ENCODE measurements at places on chromosomes 13 and 19.

DNA sequence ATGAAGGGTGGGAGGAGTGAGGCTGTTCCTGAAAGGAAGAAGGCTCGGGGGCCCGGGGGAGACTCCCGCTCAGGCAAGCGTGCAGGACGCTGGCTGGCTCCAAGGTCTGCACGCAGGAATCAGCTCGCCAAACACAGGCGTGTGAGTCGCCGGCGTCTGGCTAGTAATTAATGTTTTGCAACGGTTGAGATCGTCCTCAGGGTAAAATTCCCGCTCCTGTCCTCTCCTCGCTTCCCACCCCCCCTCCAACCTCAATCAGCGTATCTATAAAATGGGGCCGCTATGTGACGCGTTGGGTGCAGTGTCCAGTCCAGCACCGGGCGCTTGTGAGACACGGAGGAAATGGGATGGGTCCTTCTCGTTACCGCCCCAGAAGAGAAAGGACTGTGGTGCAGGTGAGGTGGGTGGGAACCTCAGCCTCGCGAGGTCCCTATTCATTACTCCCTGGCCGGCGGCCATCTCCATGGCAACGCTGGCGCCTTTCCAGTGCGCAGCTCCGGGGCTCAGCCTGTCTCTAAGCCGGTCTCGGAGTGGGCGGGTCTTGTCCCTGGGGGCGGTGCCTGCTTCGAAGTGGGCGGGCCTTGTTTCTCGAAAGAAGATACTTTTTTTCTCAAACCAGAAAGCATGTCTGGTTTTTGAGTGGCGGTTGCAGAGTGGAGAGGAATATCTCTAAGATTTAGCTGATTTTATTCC lies 6.5 kb upstream of the ZNF579 start:
- DNase-seq: peak; percentile 96

DNA sequence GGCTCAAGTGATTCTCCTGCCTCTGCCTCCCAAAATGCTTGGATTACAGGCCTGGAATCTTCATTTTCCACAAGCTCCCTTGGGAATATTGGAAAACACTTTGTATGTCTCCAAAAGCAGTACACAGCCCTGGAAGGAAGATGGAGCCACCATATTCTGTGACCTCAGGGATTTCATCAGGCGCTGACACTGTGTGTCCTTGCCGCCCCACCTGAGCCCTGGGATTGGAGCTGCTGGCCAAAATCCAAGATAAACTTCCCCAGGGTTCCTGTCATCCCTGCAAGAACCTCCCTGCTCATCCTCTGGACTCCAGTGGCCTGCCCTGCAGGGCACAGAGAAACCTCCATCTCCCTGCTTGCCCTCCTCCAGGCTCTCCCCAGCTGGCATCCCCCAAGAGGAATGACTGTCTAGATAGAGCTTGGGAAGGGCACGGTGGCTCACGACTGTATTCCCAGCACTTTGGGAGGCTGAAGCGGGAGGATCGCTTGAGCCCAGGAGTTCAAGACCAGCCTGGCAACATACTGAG lies 1.3 kb upstream of the GNG7 start:
- DNase-seq: no peak

- DNase-seq: no peak
Measured at GRCh38 chr19:815775-816499, 5.8 kb downstream of the PLPPR3 start.

GRCh38 chr13:36030670-36031331 lies 100.4 kb downstream of the DCLK1 start:
- DNase-seq: no peak

DNA sequence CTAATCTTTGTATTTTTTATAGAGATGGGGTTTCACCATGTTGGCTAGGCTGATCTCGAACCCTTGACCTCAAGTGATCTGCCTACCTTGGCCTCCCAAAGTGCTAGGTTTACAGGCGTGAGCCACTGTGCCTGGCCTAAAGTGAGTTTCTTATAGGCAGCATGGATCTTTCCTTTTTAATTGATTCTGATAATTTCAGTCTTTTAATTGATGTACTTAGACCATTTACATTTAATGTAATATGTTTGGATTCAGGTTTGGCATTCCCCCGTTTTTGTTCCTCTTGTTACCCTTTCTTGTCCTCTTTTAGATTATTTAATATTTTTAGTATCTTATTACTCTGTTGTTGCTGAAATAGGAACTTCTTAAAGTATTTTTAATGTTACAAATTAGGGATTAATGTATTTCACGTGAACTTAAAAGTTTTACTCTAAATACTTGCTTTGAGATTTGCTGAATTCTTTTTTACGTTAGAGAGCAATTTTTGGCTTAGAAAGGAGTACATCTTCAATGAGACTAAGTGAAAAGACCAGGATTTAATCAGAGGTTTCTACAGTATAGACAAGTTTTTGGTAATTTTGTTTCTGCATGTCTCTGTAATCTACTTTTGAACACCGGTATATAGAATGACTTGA lies 50.3 kb downstream of the URI1 start:
- DNase-seq: no peak

DNA sequence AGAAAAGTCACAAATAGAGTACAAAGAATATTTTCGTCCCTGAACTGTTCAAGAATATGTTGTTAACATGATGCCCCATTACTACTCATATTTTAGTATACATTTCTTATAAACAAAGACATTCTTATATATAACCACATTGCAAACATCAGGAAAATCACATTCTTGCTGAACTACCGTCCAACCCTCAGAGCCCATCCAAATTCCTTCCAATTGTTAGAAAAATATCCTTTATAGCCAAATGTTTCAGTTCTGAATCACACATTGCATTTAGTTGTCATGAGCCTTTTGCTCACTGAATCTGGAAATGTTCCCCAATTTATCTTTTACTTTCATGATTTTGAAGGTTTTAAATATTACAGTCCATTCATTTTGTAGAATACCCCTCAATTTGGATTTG lies 467.8 kb upstream of the ARGLU1 start:
- no peak for DNase-seq

GRCh38 chr19:34120846-34121639 lies 51.3 kb upstream of the LSM14A start:
- no peak for DNase-seq

DNA sequence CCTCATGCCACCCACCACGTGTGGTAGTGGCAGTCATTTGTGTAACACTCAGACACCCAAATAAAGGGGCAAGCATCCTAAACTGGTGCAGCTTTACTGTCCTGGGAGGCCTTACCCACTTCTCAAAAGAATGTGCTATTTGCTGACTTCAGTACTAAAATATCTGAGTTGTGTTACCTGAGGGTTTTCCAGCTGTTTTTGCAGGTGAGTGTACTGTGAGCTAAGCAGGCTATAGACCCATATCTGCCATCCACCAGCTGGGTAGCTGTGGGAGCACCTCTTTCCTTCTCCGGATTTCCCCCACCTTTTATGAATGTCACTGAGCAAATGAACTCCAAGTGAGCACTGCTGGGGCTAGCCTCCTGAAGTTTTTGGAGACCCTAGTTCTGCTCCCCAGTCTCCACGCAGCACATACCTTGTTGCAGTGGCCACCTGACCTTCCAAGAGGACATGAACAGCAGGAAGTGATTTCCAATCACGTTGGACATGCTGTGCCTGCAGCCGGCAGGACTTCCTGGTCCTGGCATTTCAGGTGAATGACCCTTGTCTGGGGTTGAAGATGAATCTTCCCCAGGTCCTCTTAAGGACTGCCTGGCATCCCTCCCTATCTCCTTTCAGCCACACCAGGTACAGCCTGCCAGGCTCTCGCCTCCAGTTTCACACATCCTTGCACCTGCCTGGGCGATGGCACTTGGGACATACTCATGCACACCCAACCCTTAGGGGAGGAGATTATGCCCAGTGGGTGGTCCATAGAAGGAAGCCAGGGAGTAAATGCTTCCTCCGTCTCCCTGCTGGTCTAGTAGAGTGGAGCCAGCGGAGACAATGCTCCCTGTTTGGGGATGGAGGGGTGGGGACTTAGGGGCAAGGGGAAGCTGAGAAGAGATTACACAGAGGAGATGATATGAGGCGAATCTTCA lies 109.5 kb upstream of the SPATA13 start:
- no peak for DNase-seq

GRCh38 chr13:27338816-27339215 lies 68.2 kb downstream of the RASL11A start:
- no peak for DNase-seq

GRCh38 chr13:100573121-100573520 lies 15.5 kb downstream of the GGACT start:
- DNase-seq: no peak

DNA sequence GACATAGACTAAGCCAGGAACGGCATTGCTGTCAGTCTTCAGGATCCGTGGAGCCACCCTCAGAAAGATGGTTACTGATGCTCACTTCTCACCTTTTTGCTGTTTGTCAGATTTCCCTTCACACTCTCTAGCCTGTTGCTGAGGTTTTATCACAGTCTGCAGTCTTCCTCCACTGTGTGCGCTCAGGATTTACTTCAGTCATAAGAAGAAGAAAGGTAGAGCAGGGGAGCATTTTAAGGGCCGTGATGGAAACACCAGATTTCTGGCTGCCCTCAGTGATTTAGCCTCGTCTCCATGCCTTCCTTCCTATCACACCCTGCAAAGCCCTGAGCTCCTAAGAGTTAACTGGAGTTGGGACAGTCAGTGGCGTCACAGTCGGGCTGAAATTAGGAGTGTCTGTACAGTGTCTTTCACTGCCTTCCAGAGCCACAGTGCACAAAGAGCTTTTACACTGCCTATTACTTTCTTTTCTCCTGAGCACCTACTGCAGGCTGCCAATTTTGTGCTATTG lies 60.0 kb upstream of the GPR183 start:
- no peak for DNase-seq

DNA sequence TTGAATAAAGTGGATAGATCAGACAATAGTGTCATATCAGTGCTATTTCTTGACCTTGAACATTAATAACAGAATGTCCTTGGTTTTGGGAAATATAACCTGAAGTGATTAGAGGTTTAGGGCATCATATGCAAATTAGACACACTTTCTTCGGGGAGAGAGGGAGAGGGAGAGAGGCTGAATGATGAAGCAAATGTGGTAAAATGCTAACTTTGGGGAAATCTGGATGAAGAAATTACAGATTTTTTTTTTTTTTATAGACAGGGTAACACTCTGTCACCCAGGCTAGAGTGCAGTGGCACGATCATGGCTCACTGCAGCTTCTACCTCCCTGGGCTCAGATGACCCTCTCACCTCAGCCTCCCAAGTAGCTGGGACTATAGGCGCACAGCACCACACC lies 3.9 kb upstream of the NCR1 start:
- no peak for DNase-seq

DNA sequence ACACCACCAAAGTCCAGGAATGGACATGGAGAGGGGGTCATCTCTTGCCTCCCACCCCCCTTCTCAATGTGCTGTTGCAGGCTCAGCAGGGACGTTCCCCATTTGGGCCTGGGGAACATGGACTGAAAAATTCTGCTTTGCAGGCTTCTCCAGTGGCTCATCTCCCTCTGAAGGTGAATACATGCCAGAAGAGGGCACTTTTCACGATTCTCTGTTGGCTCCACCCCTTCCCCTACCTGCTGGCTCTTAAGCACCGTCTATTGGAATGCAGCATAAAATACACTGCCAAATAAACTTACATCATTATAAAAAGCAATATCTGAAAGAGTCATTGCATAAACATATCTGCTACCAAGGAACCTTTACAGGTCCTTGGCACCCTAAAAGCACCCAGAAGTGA lies 35.7 kb downstream of the NHLRC3 start:
- no peak for DNase-seq

GRCh38 chr13:89432997-89433396 lies 1761.8 kb downstream of the SLITRK5 start:
- DNase-seq: no peak

DNA sequence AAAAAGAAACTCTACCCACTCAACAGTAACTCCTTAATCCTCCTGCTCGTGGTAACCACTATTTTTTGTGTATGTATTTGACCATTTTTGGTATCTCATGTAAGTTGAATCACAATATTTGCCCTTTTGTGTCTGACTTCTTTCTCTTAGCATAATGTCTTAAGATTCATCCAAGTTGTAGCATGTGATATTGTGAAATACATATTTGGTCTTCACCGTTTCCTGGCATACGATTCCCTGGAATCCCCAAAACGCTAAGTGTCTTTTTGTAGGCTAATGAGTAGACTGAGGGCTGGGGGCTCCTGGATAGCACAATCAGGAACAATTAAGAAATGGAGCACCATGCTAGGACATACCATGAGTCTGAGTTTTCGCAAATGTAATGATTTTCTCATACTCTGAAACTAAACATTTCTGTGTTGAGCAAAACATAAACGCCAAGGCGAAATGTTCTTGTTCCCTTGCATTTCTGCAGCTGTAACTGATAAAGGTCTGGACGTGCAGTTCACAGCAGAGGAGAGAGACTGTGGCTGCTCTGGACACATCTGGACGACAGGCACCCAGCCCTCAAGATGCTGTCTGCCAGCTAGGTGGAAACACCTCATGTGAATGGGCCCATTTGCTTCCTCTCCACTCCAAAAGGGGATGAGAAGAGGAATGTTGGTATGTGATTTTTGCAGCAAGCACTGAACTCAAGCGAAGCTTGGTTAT lies 38.4 kb downstream of the BRD4 start:
- no peak for DNase-seq

DNA sequence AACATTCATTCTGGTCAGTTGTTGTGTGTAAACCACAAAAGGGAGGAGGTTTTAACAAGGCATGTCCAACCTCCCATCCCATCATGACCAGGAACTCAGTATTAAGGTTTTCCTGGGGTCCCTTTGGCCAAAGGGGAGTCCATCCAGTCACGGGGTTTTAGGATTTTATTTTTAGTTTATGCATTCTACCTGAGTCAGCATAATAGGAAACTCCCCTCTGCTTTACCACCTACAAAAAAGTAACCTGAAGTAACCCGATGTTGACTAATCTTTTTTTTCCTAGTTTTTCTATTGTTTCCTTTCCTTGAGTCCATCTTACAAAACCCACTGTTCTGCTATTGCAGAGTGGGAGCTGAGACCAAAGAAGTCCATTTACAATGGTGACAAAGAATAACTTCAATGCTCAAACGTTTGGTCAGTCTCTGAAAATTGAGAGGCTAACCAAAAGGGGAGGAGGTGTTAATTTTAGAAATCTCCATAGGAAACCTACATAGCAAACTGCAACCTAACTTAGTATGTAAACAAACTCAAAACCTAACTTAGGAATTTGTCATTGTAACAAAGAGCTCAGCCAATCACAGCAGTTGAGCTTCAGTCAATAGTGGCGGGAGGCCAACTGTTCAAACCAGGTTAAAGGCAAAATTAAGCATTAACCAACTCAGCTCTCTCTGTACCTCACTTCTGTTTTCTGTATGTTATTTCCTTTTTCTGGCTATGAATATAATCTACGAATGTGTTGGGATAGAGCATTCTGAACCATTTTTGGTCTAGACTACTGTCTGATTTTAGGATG lies 1954.1 kb downstream of the PCDH9 start:
- no peak for DNase-seq

- no peak for DNase-seq
Measured at GRCh38 chr13:94586371-94586770, 9.6 kb downstream of the TGDS start.

- no peak for DNase-seq
Measured at GRCh38 chr19:46783670-46784069, 4.7 kb downstream of the SLC1A5 start.

GRCh38 chr13:100563779-100564178 lies 24.8 kb downstream of the GGACT start:
- no peak for DNase-seq
